ENCODE measurements at places on chromosomes 6 and 20.

GRCh38 chr6:54267798-54268197 lies 40.4 kb upstream of the TINAG start:
- no peak for DNase-seq

DNA sequence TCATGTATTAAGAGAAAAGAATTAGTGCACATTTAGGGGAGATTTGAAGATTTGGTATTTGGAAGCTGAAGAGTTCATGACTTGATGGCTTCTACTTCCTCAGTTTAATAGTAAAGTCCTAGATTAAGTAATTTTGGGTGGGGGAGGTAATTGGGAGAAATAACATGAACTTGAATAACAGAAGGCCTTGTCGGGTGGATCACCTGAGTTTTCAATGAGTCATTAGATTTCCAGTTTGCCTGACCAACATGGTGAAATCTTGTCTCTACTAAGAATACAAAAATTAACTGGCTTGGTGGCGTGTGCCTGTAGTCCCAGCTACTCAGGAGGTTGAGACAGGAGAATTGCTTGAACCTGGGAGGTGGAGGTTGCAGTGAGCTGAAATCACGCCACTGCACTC lies 181.0 kb downstream of the GJA1 start:
- DNase-seq: no peak

- no peak for DNase-seq
Measured at GRCh38 chr6:13027207-13027606, 301.1 kb downstream of the TBC1D7 start.

DNA sequence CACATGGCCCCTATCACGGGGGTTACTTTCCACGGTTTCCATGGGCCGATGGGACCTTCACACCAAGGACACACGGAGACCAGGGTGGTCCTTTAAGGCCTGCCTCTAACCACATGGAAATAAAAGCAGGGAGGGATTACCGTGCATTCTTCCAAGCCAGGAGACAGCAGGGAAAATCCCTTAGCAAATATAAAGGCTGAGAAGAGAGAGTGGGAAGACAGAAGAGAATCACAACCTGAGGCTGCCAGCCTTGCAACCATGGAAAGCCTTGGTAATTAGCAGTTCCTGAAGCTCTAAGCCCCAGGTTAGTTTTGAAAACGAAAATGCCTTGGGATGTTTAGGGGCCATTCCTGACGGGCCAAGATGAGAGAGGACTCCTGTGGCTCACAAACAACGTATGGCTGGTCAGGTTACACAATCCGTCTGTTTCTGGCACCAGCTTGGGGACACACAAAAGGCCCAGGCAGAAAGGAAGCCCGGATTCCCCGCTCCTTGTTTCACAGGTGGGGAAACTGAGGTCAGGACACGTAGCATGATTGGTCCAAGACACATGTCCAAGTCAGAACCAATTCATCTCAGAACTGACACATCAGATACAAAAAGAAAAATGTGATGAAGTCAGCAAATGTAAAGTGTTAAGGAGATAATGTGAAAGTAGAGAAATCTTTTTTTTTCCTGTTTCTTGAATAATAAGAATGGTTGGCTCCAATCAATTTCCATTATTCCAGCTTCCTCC lies 2.8 kb downstream of the PREX1 start:
- no peak for DNase-seq

DNA sequence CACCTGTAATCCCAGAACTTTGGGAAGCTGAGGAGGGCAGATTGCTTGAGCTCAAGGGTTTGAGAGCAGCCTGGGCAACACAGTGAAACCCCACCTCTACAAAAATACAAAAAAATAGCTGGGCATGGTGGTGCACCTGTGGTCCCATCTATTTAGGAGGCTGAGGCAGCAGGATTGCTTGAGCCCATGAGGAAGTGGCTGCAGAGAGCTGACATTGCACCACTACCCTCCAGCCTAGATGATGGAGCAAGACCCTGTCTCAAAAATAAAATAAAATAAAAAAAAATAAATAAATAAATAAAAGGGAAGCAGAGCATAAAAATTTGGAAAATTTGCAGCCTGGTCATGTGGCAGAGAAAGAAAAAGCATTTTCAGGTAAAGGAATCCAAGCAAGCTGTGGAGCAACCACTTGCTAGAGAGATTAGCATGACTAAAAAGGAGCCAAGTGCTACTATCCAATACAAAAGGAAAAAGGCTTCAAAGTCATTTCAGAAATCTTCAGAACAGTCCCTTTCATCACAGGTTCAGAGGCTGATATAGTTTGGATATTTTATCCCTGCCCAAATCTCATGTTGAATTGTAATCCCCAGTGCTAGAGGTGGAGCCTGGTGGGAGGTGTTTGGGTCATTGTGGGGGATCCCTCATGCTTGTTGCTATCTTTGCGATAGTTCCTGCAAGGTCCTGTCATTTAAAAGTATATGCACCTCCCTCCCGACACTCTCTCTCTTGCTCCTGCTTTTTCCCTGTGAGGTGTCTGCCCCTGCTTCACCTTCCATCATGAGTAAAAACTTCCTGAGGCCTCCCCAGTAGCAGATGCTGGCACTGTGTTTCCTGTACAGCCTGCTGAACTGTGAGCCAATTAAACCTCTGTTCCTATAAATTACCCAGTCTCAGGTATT lies 11.2 kb upstream of the TTK start:
- DNase-seq: no peak

DNA sequence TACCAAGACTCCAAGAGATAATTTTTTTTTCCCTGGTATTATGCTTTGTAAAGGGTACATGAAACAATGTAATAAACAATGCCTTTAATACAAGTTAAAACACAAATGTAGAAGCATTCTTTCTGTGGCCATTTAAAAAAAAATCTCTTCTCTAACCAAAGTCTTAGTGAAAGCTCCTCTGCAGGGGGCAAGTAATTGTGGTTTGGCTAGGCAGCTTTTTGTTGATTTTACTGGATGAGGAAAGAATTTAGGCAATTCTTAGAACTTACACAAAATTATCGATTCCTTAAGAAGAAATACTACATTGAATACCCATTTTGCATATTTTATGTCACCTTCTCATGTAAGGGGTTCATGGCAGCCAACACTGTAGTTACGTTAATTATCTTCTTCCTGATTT lies 12.4 kb downstream of the TFB1M start:
- no peak for DNase-seq

DNA sequence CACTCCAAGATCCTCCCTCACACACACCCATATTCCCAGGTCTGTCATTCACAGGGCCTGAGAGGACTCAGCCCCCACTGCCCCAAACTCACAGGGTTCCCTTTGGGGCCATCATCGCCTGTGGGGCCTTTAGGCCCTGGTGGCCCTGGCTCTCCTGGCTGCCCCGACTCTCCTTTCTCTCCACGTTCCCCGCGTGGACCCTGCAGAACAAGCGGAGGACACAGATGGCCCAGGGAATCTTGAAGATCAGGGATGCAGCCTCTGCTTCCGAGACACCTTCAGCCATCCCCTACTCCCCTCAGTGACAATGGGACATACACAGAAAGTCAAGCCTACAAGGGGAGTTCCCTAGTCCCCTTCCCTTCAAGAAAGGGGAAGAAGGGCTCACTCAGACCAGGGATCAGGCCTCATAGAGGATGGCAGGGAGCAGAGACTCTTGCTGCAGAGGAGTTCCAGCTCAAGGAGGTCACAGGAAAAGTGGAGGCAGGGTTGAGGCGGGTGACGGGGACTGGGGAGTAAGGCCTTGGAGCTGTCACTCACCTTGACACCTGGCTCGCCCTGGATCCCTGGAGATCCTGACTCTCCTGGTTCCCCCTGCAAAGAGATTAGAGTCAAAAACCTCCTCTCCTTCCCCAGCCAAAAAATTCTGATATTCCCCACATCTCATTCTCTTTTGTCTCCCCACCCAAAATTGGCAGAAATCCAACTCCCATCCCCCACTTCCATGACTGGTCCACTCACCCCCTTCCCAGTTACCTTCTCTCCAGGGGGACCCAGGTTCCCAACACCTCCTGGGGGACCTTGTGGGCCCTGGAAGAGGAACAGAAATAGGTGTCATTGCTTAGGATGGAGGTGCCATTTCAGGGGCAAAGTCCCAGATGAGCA lies 22.7 kb downstream of the COL11A2 start:
- DNase-seq: no peak
